Hindlimb muscle (tissue), 1 donor: ENCODE measurements at places on chromosomes 13 and 19.

DNA sequence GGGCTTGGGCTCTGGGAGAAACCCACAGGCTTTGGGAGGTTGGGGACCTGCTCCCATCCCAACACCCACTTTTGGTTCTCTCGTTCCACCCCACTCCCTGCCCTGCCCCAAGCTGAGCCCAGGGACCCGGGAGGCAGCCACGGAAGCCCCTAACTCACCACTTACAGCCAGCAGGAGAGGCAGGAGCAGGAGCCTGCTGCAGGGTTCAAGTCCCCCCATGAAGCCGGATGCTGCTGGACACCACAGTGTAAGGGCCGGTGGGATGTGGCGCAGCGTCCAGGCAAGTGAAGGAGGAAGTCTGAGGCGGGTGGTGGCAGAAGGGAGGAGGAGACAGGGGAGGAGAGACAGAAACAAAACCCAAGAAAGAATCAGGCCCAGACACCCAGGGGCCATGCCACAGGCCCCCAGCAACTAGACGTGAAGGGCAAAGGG lies at the start of gene TYROBP:
Gene TYROBP, minus strand, starts transcription at position 286 of the 432 bp plus-strand sequence. Its CDS starts 67 bp downstream, at position 219.
- no peak for DNase-seq

- DNase-seq, result no peak
Observed at GRCh38 chr13:77619655-77620054, 77.8 kb upstream of the SLAIN1 start.

- no peak for DNase-seq
Observed at GRCh38 chr13:23953860-23954512, 56.7 kb upstream of the C1QTNF9B start.

GRCh38 chr13:114167426-114167825 lies 11.6 kb upstream of the CFAP97D2 start:
- no peak for DNase-seq

DNA sequence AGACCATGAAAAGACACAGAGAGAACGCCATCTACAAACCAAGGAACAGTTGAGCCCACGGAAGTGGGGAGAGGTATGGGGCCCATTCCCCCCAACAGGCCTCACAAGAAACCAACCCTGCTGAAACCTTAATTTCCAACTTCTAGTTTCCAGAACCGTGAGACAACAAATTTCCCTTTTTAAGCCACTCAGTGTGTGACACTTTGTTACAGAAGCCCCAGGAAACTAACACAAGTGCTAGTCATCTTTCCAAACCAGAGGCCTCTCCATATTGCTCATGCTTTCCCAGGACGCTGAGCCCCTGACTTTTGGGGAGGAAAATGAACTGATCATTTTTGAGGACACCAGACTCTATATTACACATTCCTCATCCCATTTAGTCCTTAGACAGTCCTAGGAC lies 186.8 kb downstream of the NUFIP1 start:
- DNase-seq, result no peak

GRCh38 chr13:35716186-35716585 lies 239.7 kb upstream of the MAB21L1 start:
- DNase-seq, result peak; percentile 85

DNA sequence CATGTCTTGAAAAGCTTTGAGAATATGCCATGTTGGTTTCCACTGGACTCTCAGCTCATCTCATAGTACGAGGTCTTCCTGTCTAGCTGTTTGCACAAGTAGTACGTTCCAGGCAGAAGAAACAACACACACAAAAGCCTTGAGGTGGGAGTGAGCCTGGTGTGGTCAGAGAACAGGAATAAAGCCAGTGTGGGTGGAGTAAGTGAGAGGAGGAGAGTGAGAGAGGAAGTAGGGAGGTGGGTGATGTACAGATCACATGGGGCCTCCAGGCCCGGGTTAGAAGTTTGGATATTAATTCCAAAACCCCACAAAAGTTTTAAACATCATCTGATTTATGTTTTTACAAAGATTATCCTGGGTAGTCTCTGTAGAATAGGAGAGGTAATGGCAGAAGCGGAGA lies 230.6 kb downstream of the MTUS2 start:
- no peak for DNase-seq

GRCh38 chr13:33446821-33447725 lies 161.5 kb upstream of the STARD13 start:
- DNase-seq, result no peak

DNA sequence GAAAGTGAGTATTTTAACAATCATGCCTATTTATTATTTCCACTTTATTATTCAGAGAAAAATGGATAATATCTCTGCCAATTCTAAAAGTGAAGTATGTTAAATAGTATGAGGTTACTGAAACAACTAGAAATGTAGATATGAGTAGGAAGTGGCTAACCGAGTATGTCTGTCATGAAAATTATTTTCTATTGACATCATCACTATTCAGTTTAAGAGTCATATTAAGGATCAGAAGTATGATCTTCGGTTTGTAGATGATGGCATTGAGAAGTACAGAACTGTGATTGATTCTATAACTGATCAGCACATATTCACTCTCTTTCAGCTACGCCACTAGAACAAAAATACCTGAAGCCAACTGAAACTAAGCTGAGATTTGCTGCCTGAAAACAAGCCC lies 146.4 kb upstream of the SLITRK5 start:
- no peak for DNase-seq

- DNase-seq, result peak; percentile 29
Observed at GRCh38 chr13:42617221-42617620, 43.3 kb downstream of the TNFSF11 start.

- no peak for DNase-seq
Observed at GRCh38 chr13:23867027-23867491, 22.1 kb downstream of the MIPEP start.

DNA sequence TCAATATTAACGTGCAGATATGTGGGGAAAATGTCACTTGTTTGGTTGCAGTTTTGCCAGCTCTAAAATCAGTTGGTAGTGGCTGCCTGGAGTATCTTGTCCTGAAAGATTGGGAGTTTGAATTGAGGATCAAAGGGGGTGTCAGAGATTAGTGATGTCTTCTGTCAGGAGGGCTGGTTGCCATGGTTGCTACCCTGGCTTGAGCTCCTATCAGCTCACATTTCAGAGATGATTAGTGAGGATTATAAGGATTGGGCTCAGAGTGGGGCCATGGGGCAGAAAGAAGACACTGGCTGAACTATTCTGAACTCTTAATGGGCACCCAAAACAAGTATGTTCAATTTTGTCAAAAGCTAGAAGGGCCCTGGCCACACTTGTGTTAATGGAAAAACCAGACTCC lies 95.5 kb upstream of the RNF113B start:
- no peak for DNase-seq

- DNase-seq, result no peak
Observed at GRCh38 chr19:33332248-33332647, 29.9 kb upstream of the CEBPA start.

DNA sequence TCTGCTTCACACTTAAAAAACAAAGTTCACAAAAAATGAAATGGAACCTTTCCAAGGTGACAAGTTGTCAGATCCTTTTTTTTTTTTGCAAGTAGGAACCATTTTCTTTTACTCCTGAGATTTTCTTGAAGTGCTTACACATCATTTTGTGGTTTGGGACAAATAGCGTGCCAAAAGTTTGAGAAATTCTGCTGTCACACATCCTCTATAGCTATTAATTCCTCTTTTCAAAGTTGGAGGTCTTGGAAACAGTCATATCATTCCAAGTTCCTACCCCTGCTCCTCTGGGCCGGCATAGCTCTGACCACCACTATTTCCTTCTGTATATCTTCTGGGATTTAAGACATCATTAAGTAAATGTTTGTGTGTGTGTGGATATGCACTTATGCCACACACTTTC lies 421.6 kb upstream of the SLC10A2 start:
- DNase-seq, result no peak

- DNase-seq, result no peak
Observed at GRCh38 chr19:45295873-45296272, 26.8 kb downstream of the CKM start.
